ENCODE measurements at places on chromosomes 4 and X.

GRCh38 chr4:88803600-88804096 is 106.0 kb upstream of the NAP1L5 start:
- DNase-seq, result no peak

- no peak for DNase-seq
Observed at GRCh38 chr4:113060853-113061252, 11.4 kb downstream of the ANK2 start.

DNA sequence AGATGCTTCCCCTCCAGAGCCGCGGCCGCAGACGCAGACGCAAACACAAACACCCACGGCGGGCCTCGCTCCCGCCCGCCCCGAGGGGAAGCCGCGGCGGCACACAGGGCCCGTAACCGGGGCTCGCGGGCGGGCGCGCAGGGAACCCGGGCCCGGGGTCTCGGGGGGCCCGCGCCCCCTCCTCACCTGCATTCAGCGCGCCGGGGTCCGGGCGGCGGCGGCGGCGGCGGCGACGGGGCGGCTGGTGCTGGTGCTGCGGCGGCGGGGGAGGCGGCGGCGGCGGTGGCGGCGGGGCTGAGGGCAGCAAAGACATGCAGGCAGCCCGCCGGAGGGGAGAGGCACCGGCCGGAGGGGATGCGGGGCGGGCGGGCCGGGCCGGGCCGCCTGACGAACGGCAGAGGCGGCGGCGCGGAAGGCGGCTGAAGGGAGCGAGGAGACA is 255 bp upstream of the CNOT6L start:
- no peak for DNase-seq

GRCh38 chr4:27016551-27016950 is 155.9 kb downstream of the STIM2 start:
- no peak for DNase-seq

DNA sequence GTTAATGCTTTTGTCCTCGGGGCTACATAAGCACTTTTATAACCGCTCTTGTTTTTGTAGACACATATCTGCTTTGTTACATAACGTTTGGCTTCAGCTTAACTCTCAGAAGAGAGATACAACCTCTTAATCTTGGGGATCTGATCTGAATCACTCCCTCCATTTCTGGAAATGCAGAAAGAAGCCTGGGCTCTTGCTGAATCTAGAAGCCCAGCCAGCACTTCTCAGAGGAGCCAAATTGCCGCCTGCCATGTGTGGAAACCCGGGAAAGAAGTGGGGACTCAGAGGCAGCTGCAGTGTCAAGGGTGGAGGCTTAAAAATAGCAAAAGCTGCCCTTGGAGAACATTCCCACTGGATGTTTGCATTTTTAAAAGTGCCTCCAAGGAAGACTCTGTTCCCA is 69.3 kb upstream of the LDB2 start:
- no peak for DNase-seq

- no peak for DNase-seq
Observed at GRCh38 chr4:54414545-54414944, 185.5 kb downstream of the PDGFRA start.

GRCh38 chrX:66074920-66075879 is 35.3 kb upstream of the VSIG4 start:
- peak; percentile 47 for DNase-seq

DNA sequence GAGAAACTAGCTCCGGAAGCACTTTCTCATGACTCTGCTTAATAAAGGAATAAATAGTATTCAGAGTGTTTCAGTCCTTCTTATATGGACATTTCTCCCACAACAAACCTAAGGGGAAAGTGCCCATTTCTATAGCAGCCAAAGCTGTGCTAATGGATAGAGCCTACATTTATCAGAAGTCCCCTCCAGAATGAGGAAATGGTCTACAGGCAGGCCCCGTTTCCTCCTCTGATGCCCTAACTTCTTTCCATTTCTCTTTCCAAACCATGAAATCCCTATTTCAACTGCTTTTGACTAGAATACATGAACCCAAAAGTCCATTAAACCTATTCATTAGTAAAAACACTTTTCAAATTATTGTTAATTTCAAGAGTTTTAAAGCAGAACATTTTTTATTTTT is 4.5 kb downstream of the ACSL1 start:
- DNase-seq, result no peak

DNA sequence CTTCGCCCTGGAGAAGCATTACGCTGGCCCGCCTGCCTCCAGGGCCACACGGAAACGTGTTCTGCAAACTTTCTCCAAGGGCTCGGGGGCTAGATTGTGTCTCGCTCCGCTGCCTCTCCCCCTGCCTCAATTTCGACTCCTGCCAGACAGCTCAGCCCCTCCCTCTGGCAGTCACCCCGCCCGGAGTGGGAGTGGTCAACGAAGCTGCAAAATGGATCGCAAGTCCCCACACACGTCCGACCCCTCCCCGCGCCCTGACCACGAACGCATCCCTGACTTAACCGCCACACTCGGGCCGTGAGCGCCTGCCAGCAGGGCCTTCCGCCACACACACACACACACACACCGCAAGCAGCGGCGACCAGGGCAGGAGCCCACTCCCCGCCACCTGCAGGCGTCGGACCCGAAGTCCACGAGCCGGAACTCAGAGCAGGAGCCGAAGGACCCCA is 47.0 kb upstream of the NKAP start:
- no peak for DNase-seq

DNA sequence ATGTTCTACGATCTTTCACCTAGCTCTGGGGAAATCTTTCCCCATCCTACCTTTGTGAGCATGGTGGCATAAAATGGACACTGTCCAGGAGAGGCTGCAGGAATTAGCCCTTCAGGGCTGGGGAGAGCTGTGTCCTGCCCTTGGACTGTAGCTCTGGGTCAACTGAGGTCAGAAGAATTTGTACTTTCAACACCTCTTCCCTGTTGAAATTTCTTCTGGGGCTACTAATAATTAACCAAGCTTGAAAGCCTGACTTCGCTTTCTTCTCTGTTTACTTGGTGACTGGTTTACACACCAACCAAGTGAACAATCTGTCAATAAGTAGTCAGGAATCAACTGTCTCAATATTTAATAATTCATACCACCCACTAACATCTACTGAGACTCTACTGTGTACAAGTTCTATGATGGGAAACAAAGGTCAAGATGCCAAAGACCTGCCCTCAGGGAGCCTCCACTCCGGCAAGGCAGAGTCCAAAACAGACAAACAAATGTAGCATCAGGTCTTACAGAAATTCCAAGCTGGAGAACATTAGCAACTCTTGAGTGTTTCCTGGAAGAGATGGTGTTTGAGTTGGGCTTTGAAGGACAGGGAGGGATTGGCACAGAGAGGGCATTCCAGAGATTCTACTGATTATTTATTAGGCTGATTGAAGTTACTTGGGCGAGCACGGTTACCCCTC is 113.1 kb downstream of the ENPP6 start:
- no peak for DNase-seq

- no peak for DNase-seq
Observed at GRCh38 chr4:36835246-36835645, 409.3 kb upstream of the NWD2 start.

DNA sequence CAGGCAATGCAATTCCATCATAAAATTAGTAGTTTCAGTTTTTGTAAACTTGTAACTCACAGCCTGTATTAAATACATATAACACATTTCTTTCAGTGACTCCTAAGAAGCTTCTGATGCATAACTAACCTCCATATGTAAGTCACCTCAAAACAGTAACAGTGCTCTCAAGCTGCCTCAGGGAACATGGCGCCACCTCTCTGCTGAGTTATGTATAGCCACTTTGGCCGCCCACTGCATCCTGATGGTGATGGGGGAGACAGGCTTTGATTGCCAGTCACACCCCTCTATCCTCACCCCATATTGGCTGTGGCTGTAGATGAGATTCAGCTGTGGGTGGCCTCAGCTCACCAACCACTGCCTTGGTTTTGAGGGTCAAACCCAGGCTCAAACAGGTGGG is 54.3 kb downstream of the LRBA start:
- peak; percentile 20 for DNase-seq

DNA sequence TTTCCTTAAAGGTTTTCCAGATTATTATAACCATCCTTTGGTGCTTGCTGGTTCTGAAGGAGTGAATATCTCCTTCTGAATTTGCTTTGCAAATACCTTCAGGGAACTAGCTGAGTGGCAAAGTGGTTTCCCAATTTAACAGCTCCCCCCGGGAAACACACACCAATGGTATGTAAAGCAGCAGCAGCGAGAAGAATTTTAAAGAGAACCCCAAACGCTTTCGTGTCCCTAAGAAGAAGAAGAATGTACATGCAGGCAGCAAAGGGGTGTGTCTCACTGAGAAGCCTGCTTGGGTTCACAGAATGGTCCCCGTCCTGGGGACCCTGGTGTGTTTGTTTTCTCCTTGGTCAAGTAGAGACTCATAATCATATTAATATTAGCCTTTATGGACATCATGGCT is 4.2 kb upstream of the AKAP17A start:
- no peak for DNase-seq

- no peak for DNase-seq
Observed at GRCh38 chrX:10173331-10173900, 16.6 kb downstream of the CLCN4 start.

GRCh38 chr4:81509822-81510221 is 38.1 kb upstream of the RASGEF1B start:
- peak; percentile 37 for DNase-seq

GRCh38 chr4:106017975-106018374 is 122.7 kb downstream of the NPNT start:
- no peak for DNase-seq

GRCh38 chr4:81694176-81694913 is 222.6 kb upstream of the RASGEF1B start:
- DNase-seq, result no peak
